ENCODE measurements at places on chromosomes 4 and X. TPM values are rescaled to one million over a fixed set of nuclear protein-coding genes. Genes with fewer than 3 reads are reported as not detected.

Gene GABRB1
- total RNA-seq = not detected

Gene UNC5C
- total RNA-seq = not detected

Gene SSX2B
- total RNA-seq = not detected

Gene FAM47A
- total RNA-seq = not detected

Gene SSX4B
- total RNA-seq = not detected

Gene DCAF8L1
- total RNA-seq = not detected

Gene FAM47E
- 0.18 TPM for total RNA-seq

Gene NR0B1
- total RNA-seq = not detected

DNA sequence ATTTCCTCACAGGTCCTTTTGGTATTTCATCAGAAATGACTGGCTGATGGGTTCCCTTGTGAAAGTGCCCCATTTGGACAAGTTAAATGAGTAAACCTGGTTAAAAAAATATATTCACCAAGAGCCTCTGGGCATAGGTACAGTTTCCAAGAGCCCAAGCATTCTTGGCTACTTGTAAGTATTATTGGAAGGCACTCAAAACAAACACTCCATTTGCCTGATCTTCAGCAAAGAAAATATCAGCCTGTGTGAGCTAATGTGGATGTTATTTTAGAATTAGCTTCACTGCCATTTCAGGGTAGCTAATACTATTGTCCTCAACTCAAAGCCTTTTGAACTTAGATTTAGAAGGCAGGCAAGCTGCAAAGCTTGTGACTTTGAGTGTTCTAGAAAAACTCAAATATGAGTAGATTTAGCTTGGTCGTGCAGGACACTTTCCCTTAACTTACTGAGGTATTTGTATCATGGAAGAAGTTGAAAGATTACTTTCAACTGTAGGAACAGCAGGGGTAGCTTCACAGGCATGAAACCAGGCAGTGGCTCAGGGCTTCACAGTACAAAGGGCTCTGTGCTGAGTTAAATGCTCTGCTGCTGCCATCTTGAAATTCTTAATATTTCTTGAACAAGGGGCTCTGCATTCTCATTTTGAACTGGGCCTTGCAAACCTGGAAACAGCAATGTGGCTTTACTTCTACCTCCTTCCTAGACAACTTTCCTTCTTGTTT is 177.2 kb downstream of the AMELX start:
- no peaks in the 10 kb centered on the region for H3K4me1 ChIP-seq
- H3K4me3 ChIP-seq = no peak overlapping the region
- no peaks in the 10 kb centered on the region for H3K36me3 ChIP-seq
- H3K27ac ChIP-seq = no peak overlapping the region

- H3K36me3 ChIP-seq = no peaks in the 10 kb centered on the region
- H3K27me3 ChIP-seq = no peaks in the 10 kb centered on the region
- H3K4me1 ChIP-seq = no peaks in the 10 kb centered on the region
- no peak overlapping the region for H3K4me3 ChIP-seq
Measured at GRCh38 chrX:131359611-131360010, 70.5 kb upstream of the IGSF1 start.

DNA sequence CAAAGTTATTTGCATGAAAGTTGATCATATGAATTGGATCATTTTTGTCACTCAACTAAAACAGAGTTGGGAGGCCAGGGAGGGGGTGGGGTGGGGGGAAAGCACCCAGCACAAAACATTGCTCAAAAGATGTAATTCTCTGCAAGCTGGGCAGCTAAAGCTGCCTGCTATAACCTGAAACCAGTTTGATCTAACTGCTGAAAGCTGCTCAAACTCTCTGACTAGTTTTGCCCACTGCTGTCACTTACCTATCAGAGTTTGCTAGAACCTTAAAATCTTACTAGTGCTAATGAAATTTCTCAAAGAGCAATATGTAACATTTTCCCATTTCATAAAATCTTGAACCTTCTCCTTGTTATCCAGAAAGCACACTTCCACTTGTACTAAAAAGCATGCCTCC is 10.4 kb downstream of the CXCL8 start:
- H3K36me3 ChIP-seq = no peaks in the 10 kb centered on the region
- no peak overlapping the region for H3K27ac ChIP-seq
- H3K4me1 ChIP-seq = no peaks in the 10 kb centered on the region

- DNase-seq = no peak
- H3K36me3 ChIP-seq = peaks cover 1% of the 10 kb centered on the region
- H3K27me3 ChIP-seq = no peaks in the 10 kb centered on the region
- no peak overlapping the region for H3K27ac ChIP-seq
Measured at GRCh38 chrX:22121161-22121560, 89.0 kb downstream of the PHEX start.

DNA sequence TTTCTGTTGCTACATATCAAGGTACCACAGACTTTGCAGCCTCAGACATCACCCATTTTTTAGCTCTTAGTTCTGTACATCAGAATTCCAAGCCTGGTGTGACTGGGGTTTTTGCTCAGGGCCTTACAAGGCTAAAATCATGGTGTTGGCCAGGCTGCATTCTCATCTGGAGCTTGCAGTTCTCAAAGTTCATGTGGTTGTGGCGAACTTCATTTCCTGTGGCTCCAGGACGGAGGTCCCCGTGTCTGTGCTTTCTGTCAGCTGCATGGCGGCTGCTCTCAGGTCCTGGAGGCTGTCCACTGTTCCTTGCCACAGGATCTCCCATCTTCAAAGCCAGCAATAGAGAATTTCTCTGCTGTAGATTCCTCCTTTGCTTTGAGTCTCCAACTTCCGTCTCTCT is 157.4 kb downstream of the STIM2 start:
- peaks cover 25% of the 10 kb centered on the region for H3K4me1 ChIP-seq
- H3K27ac ChIP-seq = no peak overlapping the region
- DNase-seq = peak; percentile 66
- no peak overlapping the region for H3K4me3 ChIP-seq

DNA sequence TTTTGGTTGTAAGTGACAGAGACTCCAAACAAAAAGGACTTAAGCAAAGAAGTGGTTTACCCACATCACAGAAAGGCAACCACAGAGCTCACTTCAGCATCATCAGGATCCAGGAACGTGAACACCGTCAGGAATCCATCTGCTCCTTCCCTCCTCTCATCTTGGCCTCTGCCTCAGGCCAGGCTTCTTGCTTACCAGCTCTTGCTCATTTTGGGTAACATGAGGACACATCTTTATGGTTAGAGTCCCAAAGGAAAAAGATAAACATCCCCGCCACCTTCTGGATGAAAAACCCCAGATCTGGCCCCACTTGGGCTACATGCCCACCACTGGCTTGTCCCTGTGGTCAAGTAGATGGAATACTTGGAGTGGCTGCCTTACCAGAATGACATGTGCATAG is 176.8 kb upstream of the RPL34 start:
- H3K36me3 ChIP-seq = no peaks in the 10 kb centered on the region
- H3K27me3 ChIP-seq = peaks cover 5% of the 10 kb centered on the region
- H3K4me1 ChIP-seq = no peaks in the 10 kb centered on the region
- no peak overlapping the region for H3K4me3 ChIP-seq

DNA sequence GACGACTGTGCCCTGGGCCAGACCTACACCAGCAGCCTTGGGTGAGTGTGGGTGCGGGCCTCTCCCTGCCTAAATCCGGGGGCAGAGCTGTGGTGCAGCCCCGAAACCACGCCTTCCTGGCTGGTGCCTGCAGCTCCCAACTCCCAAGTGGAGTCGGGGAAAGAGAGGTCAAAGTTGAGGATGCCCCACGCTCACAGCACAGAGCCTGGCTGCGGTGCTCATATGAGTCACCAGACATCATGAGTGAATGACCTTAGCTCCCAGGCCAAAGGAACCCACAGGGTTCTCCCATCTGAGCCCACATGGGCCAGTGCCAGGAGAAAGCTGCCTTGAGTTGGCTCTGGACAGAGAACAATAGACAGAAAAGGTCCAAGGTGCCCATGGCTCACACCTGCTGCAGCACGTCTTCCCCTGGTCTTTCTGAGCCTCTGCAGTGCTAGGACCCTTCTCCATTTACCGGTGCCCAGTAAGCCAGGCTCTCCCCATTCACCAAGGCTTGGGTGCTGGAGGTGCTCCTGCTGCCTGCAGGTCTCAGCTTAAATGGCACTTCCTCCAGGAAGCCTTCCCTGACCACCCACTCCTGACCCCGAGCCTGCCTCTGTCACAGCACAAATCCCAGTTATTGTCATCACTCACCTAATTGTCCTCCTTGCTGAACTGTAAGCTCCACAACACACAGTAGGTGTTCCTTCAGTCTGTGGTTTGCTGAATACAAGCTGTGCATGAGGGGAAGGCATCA is 224.2 kb downstream of the AFAP1 start:
- H3K27ac ChIP-seq = no peak overlapping the region
- no peak overlapping the region for H3K4me3 ChIP-seq
- no peaks in the 10 kb centered on the region for H3K4me1 ChIP-seq
- DNase-seq = no peak

DNA sequence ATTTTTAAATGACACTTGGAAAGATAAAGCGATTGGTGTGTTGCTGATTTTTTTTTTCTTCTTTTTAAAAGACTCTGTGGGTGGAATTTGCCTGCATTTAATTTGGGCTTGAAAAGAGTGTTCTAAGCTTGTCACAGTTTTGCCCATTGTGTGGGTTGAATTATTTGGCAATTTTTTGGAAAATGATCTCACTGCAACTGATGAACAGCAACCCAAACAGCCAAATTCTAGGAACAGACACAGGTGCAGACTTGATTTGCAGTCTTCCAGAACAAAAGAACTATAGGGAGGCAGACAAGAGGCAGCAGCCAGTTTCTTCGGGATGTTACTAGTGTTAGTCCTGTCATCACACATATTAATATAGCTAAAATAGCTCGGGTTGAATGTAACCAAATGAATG is 40.5 kb downstream of the CASP6 start:
- no peak overlapping the region for H3K4me3 ChIP-seq
- H3K27me3 ChIP-seq = no peaks in the 10 kb centered on the region
- no peak overlapping the region for H3K27ac ChIP-seq
- H3K36me3 ChIP-seq = peaks cover 15% of the 10 kb centered on the region
- DNase-seq = no peak
- no peaks in the 10 kb centered on the region for H3K4me1 ChIP-seq

GRCh38 chr4:54945838-54946237 is 179.6 kb downstream of the KDR start:
- H3K36me3 ChIP-seq = no peaks in the 10 kb centered on the region
- H3K4me1 ChIP-seq = peaks cover 3% of the 10 kb centered on the region
- no peak overlapping the region for H3K27ac ChIP-seq
- no peaks in the 10 kb centered on the region for H3K27me3 ChIP-seq

GRCh38 chrX:129472116-129472515 is 51.2 kb downstream of the SMARCA1 start:
- no peak overlapping the region for H3K27ac ChIP-seq
- H3K4me3 ChIP-seq = no peak overlapping the region
- H3K27me3 ChIP-seq = no peaks in the 10 kb centered on the region
- no peaks in the 10 kb centered on the region for H3K4me1 ChIP-seq

DNA sequence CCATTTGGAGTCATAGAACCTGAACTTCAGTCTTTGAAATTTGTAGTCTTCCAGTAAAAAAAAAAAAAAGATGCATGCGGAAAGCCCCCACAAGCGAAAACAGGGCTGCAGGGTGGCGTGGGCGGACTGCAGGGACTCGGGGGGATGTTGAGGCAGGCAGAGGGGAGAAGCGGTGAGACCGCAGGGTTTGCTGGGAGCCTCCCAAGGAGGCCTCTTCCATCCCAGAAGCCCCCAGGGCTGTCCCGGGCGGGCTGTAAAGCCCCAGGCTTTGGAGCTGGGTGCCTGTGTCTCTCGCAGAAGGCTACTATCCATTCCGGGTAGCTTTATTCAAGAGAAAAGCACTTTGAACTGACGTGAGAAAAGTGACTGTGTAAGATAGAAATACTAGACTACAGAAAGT is 46.7 kb upstream of the TADA2B start:
- peaks cover 34% of the 10 kb centered on the region for H3K4me1 ChIP-seq
- no peak for DNase-seq
- H3K4me3 ChIP-seq = no peak overlapping the region
- no peaks in the 10 kb centered on the region for H3K27me3 ChIP-seq
- H3K36me3 ChIP-seq = peaks cover 40% of the 10 kb centered on the region
- H3K27ac ChIP-seq = no peak overlapping the region

DNA sequence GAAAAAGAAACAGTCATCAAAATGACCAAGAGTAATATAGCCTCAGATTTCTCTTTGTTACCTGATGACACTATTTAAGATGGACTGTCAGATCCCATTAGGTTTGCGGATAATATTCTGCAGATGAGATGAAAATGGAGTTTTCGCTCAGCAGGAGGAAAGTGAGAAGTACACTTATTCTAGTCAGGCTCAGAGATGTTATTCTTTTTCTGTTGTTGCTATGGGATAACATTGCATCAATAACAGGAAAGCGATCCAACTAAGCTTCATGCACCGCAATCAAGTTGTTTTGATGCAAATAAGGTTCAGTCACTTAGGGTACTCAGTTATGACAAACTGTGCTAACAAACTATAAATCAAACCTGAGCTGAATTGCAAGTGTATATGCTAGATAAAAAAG is 415.0 kb downstream of the CCSER1 start:
- H3K4me3 ChIP-seq = no peak overlapping the region
- DNase-seq = no peak
- no peaks in the 10 kb centered on the region for H3K27me3 ChIP-seq

- no peak overlapping the region for H3K4me3 ChIP-seq
- no peak for DNase-seq
- peaks cover 3% of the 10 kb centered on the region for H3K27me3 ChIP-seq
- H3K36me3 ChIP-seq = no peaks in the 10 kb centered on the region
- H3K27ac ChIP-seq = no peak overlapping the region
Measured at GRCh38 chrX:69429339-69430015, 74.6 kb upstream of the NALF2 start.

GRCh38 chr4:102492531-102493241 is 8.5 kb upstream of the NFKB1 start:
- peaks cover 5% of the 10 kb centered on the region for H3K4me1 ChIP-seq
- no peaks in the 10 kb centered on the region for H3K36me3 ChIP-seq
- H3K27me3 ChIP-seq = no peaks in the 10 kb centered on the region
- H3K27ac ChIP-seq = no peak overlapping the region
- DNase-seq = no peak
- H3K4me3 ChIP-seq = no peak overlapping the region

GRCh38 chr4:6264225-6264540 is 5.5 kb upstream of the WFS1 start:
- no peak overlapping the region for H3K4me3 ChIP-seq
- peak; percentile 72 for DNase-seq
- H3K36me3 ChIP-seq = no peaks in the 10 kb centered on the region
- H3K4me1 ChIP-seq = peaks cover 24% of the 10 kb centered on the region
- H3K27me3 ChIP-seq = peaks cover 53% of the 10 kb centered on the region

GRCh38 chr4:85681221-85681657 is 206.3 kb downstream of the ARHGAP24 start:
- no peaks in the 10 kb centered on the region for H3K27me3 ChIP-seq
- no peak overlapping the region for H3K27ac ChIP-seq
- H3K36me3 ChIP-seq = no peaks in the 10 kb centered on the region
- no peak overlapping the region for H3K4me3 ChIP-seq
- DNase-seq = no peak
